CD4-positive, alpha-beta T cell treated with Interferon alpha-2 for 1 hour (primary cell): ENCODE measurements at places on chromosomes 3 and 15.

- DNase-seq, result no peak
Measured at GRCh38 chr3:37453393-37454389, 279.3 kb upstream of the LRRFIP2 start.

GRCh38 chr3:116930786-116931185 is 221.2 kb downstream of the TUSC7 start:
- DNase-seq, result no peak

DNA sequence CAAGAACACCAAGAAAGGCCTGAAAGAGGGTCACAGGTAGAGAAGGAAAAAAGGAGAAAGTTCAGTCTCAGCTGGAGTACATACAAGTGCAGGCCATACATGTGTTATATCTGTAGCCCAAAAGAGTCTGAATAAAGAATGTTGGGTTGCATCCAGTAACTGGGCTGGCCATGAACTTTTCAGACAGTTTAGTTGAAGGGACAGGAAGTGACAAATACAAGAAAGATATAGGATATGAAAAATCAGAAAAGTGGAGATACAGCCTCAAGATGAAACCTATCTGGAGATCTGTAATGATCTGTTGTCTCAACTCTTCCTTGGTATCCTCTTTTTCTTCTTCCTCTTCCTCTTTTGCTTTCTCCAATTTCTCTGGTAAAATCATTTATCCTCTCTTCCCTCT is 671.7 kb downstream of the MECOM start:
- DNase-seq, result no peak

DNA sequence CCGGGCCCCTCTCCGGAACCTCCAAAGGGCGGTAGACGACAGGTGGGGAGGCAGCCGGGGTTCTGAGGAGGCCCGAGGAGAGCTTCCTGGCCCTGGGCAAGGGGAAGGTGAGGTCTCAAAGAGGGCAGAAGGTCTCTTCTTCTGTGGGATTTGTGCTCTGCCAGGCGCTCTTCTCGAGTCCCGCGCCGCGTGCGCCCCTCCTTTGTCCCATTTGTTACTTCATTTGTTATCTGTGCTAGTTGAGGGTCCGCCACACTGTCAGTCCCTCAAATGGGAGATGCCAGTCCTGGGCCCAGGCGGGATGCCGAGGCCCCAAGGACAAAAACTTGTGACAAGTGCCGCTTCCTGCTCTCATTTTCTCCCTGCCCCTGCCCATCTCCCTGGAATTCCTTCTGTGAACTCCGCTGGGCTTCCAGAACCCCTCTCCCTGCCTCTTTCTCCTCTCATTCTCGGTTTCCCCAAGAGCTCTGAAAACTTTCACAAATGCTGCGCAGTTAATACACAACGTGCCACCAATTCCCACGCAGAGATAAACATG is 1.5 kb downstream of the ST8SIA2 start:
- no peak for DNase-seq

DNA sequence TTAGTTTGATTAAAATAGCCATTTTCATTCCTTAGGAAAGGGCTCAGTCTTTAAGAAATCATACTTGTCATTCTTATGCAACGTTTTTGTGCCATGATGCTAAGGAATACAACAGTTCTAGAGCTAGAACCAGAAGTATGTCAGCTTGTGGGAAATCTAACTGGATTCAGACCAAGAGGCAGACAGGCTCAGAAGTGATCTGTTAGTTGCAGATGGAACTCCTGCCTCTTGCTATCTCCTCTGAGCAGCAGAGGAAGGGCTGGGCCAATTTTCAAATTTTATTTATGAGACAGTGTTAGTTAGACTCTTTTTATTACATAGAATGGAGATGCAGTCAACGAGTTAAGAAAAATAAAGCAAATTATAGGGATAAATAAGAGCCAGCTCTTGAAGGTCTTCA is 48.5 kb upstream of the RYR3 start:
- DNase-seq, result no peak
